Tongue (tissue), 3 donors: ENCODE measurements at places on chromosomes 1 and 21. TPM values are rescaled to one million over a fixed set of nuclear protein-coding genes. Genes with fewer than 3 reads are reported as not detected.

- no peak for DNase-seq
Observed at GRCh38 chr1:17792421-17792820, 37.3 kb downstream of the ACTL8 start.

GRCh38 chr1:27035344-27035743 is 22.7 kb upstream of the TENT5B start:
- DNase-seq = no peak

GRCh38 chr1:18618546-18619466 is 11.8 kb upstream of the PAX7 start:
- no peak for DNase-seq

RBM8A gene
- total RNA-seq = 133 TPM
